HL-60 (cell line): ENCODE measurements at places on chromosomes 13 and 19.

DNA sequence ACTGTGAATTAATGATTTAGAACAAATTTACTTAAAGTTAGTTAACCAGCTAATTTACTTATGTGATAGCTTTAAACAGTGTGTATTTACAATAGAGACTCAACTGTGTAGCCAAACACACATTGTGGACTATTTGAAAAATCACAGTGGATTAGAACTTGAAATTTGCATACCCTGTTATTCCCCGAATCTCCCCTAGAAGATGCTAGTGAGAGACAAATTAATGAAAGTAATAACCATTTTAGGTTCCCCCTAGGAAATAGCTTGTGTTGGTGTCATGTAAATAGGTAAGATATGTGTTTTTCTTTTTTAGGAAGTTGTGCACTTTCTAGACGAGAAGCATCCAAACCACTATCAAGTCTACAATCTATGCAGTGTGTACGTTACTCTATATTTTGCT, 98.5 kb downstream of the C1QTNF9 start:
- no peak for DNase-seq

- no peak for DNase-seq
These were observed 172.2 kb downstream of the OLFM4 start for GRCh38 chr13:53200498-53201453.

- DNase-seq: peak; percentile 94
These were observed 67.5 kb downstream of the LATS2 start for GRCh38 chr13:20993661-20994440.

DNA sequence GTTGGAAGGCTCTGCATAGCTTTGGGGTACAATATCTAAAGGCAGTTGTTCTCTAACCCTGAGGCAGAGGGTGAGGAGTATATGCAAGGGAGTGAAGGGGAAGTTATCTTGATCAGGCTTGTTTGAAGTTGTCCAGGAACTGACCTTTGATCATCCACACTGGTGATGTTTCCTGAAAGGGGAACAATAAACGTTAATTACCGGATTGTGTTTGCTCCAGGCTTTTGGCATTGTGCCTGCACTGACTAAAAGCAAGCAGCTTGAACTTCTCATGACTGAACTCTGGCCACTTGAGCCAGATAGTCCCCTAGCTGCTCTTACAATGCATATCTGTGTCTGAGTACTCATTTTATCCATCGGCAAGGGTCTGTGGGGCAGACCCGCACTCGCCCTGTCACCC, 27.0 kb upstream of the ZNF726 start:
- no peak for DNase-seq

GRCh38 chr13:44934724-44935123, 54.5 kb downstream of the NUFIP1 start:
- DNase-seq: no peak

DNA sequence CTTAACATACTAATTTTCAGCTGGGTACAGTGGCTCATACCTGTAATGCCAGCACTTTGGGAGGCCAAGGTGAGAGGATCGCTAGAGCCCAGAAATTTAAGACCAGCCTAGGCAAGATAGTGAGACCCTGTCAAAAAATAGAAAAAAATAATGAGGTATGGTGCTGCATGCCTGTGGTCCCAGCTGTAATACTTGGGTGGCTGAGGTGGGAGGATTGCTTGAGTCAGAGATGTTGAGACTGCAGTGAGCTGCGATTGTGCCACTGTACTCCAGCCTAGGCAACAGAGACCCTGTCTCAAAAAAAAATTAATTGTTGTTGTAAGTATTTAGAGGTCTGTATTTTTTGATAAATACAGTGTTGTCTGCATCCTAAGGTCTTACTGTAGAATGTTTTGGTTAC, 66.8 kb downstream of the FNDC3A start:
- no peak for DNase-seq

DNA sequence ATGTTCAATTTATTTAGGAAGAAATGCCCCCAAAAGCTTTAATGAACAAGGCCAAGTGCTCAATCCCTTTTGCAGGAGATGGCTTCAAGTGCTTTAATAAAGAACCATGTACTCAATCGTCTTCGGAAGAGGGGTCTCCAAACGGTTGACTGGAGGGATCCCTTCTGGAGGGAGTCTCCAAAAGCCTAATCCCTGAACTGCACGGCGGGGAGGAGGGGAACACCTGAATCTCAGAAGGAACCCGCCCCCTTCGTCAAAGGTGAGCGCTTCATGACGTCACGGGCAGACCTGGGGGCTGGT, 505 bp downstream of the PAF1 start:
- no peak for DNase-seq

GRCh38 chr13:75738841-75739240, 102.7 kb downstream of the LMO7 start:
- DNase-seq: no peak

- DNase-seq: no peak
These were observed 20.7 kb downstream of the SH3GL1 start for GRCh38 chr19:4379383-4380253.

DNA sequence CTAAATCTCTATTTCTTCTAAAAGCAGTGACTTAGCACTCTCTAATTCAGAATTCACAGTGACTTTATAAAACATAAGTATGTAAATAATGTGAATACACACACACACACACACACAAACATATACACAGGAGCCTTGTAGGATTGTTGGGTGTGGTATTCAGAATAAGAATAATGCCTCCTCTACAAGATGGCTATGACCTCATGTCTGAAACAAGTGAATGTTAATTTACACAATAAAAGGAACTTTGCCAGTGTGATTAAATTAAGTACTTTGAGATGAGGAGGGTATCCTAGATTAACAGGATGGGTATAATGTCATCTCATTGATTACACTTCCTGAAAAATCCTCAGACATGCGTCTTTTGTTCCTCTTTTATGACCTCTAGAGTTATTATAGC, 234.6 kb downstream of the SLITRK6 start:
- no peak for DNase-seq

DNA sequence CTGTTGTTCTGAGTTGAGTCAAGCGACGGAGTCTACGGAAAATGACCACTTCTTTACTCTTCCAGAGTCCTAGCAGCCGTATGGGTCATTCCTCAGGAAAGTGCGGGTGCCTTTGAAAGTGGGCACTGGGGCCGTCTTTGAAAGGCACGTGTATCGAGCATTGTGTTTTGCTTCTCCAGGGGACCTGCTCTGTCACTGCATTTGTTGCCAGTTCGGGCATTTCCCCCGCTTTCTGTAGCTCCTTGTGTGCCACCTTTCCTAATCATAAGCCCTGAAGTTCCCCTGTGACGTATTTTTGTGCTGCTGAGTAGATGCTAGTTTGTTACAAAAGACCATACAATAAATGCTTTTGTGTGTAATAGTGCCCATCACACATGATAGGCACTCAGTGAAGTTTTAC, 24.4 kb downstream of the SPATA13 start:
- DNase-seq: no peak

GRCh38 chr13:98822225-98822606, 69.7 kb upstream of the SLC15A1 start:
- DNase-seq: no peak

GRCh38 chr19:18233224-18233825, 7.1 kb upstream of the PDE4C start:
- peak; percentile 50 for DNase-seq

DNA sequence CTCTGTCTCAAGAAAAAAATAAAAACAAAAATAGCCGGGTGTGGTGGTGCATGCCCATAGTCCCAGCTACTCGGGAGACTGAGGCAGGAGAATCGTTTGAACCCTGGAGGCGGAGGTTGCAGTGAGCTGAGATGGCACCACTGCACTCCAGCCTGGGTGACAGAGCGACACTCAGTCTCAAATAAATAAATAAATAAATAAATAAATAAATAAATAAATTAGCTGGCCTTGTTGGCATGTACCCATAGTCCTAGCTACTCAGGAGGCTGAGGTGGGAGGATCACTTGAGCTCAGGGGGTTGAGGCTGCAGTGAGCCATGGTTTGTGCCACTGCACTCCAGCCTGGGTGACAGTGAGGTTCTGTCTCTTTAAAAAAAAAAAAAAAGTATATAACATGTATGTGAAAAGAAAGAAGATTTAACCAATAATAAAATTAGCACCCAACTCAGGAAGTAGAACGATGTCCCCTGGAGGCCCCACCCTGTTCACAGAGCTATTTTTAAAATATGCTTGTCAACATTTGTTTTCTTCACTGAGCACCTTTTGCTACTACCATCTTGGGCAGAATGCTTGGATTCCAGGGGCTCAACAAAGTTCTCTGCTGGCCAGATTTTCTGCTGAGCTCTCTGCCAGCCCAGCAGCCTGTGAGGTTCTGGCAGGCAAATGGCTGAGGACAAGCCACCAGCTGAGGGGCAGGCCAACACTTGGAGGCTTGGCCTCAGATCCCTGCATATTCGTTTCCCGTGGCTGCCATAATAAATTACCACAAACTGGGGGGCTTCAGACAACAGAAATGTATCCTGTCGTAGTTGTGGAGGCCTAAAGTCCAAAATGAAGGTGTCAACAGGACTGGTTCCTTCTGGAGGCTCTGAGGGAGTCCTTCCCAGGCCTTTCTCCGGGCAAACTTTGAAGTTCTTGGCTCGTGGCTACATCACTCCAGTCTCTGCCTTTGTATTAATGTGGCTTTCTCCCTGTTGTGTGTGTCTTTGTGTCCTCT, 5.2 kb downstream of the SLC25A42 start:
- no peak for DNase-seq

- peak; percentile 51 for DNase-seq
These were observed 49.6 kb upstream of the MED4 start for GRCh38 chr13:48144413-48145035.

GRCh38 chr19:48900477-48901406, 630 bp downstream of the NUCB1 start:
- peak; percentile 43 for DNase-seq

GRCh38 chr13:65555962-65556361, 1674.2 kb downstream of the PCDH9 start:
- no peak for DNase-seq

DNA sequence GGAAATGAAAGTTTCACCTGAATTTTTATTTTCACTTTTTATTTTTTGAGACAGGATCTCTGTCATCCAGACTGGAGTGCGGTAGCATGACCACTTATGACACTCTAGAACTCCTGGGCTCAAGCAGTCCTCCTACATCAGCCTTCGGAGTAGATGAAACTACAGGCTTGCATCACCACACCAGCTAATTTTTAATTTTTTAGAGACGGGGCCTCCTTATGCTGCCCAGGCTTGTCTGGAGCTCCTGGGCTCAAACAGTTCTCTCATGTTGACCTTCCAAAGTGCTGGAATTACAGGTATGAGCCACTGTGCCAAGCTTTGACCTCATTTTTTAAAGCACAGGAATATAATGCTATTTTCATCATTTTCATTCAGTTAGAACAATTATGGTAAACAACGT, 297.0 kb upstream of the KLHL1 start:
- no peak for DNase-seq

DNA sequence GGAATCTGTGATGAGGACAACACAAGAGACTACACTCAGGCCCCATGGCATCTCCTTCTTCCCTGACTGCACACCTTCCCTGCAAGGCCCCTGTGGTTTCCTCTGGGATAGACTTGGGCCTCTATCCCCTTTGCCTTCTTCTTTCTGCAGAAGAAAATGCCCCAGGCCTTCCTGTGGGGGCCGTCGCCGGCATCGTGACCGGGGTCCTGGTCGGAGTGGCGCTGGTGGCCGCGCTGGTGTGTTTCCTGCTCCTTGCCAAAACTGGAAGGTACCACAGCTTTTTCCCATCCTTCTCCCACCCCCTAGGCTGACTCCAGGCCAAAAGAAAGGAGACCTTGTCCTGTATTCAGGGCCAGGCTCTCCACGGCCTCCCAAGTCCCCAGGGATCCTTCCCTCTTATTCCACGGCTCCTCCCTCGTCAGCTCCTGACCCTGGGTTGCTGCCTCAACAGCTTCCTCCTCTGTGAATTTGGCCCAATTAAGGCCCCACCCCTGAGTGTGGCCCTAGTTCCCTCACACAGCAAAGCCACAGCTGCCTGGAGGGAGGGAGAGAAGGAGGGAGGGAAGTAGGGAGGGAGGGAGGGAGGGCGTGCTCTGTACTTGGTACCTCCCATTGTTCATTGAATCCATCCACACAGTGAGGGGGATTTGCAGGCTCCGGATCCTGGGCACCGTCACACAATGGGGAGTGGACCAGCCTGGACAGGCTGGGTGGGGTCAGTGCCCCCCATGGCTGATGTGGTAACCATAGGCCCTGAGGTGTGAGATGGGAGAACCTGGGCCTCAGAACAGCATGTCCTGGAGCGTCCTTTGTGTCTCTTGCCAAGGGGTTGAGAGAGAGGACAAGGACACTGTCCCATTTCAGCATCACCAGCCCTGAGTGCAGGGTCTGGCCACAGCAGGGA, 12.5 kb downstream of the CEACAM3 start:
- peak; percentile 94 for DNase-seq

DNA sequence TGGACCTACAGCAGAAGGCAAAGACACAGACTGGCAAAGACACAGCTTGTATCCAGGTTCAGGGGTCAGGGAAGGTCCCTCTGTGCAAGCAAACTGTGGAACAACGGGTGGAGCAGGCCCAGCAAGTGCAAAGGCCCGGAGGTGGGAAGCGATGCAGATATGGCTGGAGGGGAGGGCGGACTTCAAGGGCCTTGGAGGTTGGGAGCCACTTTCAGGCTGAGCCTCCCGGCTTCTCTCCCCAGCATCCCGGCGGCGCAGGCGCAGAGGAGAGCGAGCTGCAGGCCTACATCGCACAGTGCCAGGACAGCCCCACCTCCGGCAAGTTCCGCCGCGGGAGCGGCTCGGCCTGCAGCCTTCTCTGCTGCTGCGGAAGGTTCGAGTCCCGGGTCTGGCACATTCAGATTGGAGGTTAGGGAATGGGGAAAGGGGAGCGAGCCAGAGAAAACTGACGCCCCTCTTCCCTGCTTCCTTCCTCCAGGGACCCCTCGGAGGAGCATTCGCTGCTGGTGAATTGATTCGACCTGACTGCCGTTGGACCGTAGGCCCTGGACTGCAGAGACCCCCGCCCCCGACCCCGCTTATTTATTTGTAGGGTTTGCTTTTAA, 2.1 kb upstream of the PNPLA6 start:
- DNase-seq: no peak

- DNase-seq: peak; percentile 16
These were observed 21.9 kb upstream of the CCDC124 start for GRCh38 chr19:17910791-17911360.

DNA sequence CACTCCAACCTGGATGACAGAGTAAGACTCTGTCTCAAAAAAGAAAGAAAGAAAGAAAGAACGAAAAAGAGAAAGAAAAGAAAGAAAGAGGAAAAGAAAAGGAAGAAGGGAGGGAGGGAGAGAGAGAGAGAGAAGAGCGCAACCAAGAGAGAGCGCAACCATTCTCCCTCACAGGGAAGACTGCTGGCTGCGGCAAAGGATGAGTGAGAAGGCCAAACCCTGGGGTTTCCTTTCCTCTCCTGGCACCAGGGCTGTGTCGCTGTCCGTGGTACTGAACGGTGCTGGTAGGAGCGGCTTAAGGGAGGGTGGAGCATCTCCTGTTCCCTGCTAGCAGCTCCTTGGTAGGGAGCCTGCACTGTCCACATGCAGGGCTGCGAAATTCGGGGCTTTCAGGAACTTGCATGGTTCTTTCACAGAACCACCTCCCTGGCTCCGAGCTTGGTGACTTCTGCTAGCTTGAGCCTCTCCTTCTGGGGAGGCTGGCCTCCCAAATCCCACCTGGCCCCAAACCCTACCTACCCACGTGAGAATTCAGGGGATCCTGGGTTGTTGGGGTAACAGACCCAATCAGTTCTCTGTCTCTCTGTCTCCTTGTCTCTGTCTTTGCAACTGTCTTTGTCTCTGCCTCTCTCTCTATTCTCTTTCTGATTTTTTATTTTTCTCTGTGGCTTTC, 51.1 kb upstream of the ZNRF4 start:
- peak; percentile 28 for DNase-seq

- DNase-seq: no peak
These were observed 7.1 kb downstream of the UBE2S start for GRCh38 chr19:55400281-55401087.

GRCh38 chr19:6055013-6055795, 55.1 kb downstream of the RFX2 start:
- no peak for DNase-seq

- no peak for DNase-seq
These were observed 548.2 kb upstream of the SLITRK1 start for GRCh38 chr13:84430446-84430845.
